ENCODE measurements at places on chromosomes 5 and 9.

DNA sequence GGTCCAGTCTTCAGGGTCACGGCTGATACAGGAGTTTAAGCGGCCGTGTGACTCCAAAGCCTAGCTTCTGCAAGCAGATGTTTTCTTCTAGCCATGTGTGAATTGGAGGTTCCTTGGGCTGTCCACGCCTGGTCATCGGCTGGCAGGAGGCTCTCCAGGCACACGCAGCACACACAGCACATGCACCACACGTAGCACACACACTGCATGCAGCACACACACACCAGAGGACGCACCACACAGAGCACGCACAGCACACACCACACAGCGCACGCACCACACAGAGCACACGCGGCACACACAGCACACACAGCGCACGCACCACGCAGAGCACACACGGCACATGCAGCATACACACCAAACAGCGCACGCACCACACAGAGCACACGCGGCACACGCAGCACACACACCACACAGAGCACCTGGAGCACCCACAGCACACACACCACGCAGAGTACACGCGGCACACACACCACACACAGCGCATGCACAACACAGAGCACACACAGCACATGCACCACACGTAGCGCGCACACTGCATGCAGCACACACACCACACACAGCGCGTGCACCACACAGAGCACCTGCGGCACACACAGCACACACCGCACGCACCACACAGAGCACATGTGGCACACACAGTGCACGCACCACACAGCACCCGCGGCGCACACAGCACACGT, 234.3 kb downstream of the FANCC start:
- DNase-seq = no peak

GRCh38 chr9:106467113-106467864, 395.7 kb upstream of the ZNF462 start:
- DNase-seq = peak; percentile 22

- DNase-seq = no peak
These were observed 92.6 kb upstream of the LMX1B start for GRCh38 chr9:126521089-126521488.

GRCh38 chr9:113221800-113222481, 597 bp downstream of the SLC31A1 start:
- peak; percentile 22 for DNase-seq

GRCh38 chr5:95843733-95844223, 21.3 kb upstream of the GLRX start:
- DNase-seq = no peak

GRCh38 chr5:10675177-10675700, 85.8 kb downstream of the DAP start:
- DNase-seq = no peak

DNA sequence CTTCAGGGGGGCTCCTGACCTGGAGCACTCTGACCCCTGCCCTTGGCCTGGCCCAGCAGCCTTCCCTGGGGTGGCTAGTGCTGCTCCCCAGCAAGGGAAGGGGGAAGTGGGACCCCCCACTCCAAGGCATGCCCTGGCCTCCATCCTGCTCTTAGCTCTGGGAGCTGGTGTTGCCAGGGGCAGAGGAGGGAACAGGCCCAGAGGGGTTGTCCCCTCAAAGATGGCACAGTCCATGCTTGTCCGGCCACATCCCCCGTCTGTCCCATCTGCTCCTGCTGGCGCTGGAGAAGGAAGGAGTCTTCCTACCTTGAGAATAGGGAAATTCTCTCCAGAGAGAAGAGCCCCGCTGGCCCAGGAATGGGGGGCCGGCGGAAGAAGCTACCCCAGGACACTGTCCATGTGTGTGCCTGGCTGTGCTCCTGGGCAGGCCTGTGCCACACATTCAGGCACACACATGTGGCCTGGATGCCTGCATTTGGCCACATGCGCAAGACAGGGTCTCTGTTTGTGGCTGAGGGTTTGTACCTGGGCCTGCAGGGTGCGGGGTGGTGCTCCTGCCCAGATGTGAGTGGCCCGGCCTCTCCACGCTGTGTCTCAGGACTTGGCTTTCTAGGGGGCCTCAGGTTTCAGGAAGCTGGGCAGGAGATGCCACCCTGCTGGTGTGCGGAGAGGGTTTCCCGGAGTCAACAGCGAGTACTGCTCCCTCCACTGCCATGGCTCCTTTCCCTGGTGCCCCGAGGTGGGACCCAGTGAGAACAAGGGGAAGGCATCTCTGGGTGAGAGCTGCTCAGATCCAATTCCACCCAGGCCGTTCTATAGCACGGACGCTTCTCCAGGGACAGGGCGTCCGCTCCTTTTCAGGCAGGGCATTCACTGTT, 247.1 kb downstream of the PBX3 start:
- no peak for DNase-seq

DNA sequence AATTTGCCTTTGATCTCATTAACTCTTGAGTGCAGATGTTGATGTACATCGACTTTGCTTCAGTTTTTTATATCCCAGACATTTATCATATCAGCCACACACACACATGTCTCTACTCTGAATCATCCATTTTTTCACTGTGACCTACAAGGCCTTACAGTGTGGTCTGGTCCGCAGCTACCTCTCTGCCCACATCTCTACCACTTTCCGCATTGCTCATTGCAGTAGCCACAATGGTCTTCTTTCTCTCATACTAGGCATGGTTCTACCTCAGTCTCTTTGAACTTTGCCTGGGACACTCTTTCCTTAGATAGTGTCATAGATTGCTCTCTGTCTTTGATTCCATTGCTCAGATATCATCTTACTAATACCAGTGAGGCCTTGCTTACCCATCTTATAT, 87.9 kb upstream of the FSD1L start:
- DNase-seq = no peak

DNA sequence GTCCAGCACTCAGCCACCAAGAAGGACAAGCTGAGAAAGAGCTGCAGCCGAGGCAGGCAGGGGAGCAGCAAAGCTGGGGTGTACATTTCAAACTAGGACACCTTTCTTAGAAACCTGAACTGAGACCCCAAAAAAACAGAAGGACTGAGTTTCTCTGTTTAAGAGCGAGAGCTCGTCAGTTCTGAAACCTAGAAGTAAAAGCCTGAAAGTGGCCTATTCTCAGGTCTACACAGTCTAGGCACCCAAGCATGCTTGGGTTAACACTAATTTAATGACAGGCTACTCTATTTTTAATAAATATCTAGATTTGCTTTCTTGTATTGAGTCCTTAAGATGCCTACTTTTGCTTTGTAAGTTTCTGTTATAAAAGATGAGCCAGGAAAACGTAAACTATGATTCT, 49.0 kb upstream of the TLE4 start:
- DNase-seq = no peak

DNA sequence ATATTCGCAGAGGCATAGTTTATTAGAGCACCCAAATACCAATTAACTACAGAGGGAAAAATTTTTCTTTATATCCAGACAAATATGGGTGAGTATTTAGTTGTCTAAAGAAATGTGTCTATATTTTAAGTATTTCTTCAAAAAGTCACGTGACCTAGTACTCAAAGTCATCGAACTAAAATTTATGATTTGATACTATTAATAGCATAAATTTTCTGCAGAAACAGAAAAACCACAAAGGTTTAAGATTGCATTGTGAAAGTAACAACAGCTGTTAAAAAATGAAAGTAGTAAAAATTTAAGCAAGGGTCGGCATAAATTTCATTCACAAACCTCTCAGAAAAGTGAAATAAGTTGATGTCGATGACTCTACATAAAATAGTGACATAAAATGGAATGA, 323.9 kb upstream of the RORB start:
- DNase-seq = no peak

DNA sequence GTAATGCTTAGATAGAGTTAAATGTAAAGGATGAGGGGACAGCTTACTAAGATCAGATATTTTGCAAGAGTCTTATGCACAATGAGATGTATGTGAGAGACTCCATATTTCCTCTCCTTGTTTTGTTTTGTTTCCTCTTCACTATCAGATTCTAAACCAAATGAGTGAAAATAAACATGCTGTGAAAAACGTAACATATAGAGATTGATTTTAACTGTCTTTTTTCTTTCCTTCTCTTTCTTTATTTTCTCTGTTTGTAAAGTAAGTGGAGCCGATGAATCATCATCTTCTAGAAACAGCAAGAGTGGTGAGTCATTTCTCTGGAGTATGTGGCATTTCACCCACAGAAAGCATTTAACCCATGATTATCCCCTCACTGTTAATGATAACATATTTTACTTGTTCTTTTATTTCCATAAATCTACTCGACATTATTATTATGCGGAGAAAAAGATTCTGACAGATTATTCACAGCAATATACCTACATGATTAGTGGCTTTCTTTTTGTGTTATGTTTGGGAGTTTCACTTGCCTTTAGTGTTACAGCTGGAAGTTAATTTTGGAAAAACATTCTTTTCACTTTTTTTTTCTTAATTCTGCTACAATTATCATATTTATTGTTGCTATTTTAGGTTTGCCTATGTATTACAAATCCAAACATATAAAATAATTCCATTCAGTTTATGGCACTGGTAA, 2.1 kb upstream of the ANXA1 start:
- DNase-seq = peak; percentile 34

DNA sequence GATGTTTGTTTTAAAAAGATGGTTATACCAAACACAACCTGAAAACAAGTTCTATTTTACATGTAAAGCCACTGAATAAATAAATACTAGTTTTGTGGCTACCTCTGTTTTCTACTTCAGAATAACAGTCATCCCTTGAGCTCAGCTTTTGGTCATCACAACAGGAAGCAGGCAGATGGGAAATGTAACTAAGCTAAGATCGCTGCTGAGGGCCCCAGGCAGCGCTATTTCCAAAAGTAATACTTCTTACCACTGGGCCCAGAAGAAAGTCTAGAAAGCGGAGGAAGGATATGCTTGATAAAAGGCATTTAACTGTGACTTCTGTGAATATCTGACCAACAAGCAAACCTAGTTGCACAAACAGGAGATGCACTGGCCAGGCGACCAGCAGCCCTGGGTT, 61.4 kb downstream of the SERINC5 start:
- no peak for DNase-seq

DNA sequence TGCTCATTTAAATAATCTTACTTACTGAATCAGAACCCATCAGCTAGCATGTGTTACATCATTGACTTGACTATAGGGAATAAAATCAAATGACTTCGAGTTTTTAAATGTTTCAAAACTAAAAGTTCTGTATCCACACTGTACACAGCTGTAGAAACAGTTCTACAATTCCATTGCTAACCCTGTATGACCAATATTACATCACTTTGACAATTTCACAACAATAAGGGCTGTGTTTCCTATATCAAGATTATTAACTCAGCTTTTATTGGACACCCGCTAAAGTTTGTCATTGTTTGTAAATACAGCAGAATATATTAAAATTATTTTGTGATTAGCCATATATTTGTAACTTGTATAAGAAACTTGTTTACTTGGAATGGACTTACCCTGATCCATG, 540.8 kb downstream of the PRELID2 start:
- no peak for DNase-seq

- DNase-seq = peak; percentile 73
These were observed 1.4 kb upstream of the COL27A1 start for GRCh38 chr9:114153761-114154599.

GRCh38 chr5:29516224-29516623, 1677.3 kb upstream of the CDH6 start:
- no peak for DNase-seq

- DNase-seq = no peak
These were observed 225.8 kb downstream of the MAT2B start for GRCh38 chr5:163731256-163731655.

GRCh38 chr5:111749303-111750026, 7.5 kb downstream of the NREP start:
- DNase-seq = no peak

DNA sequence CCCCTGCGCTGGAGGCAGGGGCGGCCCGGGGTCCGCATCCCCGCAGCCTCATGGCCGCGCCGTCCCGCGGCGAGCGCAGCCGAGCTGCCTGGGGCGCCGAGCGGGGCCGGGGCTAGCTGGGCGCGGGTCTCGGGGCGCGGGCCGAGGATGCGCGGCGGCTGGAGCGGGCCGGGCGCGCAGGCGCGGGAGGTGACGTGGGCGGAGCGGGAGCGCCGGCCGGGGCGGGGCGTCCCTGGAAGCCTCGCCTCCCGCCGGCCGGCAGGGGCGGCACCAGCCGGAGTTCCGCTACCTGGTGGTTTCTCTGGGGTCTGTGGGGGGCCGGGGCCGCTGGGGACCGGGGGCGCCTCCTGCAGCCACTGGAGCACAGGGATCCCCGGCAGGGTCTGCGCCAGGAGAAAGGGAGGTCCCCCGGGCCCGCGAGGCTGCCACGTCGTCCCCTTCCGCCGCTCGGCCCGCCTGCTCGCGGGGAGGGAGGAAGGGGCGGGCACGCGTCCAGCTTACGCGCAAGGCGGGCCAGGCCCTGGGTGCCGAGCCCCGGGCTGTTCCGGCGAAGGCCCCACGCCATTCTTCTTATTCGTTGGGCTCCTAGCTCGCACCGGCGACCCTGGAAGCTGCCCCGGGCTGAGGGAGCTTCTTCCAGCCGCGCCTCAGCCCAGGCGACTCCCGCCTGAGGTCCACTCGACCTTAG, at the start of gene LPCAT1:
Gene LPCAT1 (minus strand): TSS at position 168 of the 688 bp plus-strand sequence. CDS start 116 bp downstream, at position 52.
- DNase-seq = peak; percentile 78

- no peak for DNase-seq
These were observed 60.7 kb downstream of the ADAMTSL1 start for GRCh38 chr9:18534611-18535010.

DNA sequence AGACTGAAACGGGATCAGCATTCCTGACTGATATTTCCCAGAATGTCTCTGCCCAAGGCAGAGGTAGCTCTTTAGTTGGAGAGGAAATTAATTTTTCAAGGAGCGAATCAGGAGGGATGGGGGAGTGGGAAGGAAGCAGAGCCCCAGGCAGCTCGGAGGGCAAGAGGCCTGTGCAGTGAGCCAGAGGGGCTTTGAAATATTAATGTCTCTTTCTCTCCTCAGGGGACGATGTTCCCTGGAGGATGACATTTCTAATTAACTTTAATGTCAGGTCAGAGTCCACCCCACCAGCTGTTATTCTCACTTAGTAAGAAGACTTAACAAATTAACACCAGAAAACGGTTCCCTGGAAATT, 45.6 kb downstream of the SLC6A7 start:
- DNase-seq = no peak

DNA sequence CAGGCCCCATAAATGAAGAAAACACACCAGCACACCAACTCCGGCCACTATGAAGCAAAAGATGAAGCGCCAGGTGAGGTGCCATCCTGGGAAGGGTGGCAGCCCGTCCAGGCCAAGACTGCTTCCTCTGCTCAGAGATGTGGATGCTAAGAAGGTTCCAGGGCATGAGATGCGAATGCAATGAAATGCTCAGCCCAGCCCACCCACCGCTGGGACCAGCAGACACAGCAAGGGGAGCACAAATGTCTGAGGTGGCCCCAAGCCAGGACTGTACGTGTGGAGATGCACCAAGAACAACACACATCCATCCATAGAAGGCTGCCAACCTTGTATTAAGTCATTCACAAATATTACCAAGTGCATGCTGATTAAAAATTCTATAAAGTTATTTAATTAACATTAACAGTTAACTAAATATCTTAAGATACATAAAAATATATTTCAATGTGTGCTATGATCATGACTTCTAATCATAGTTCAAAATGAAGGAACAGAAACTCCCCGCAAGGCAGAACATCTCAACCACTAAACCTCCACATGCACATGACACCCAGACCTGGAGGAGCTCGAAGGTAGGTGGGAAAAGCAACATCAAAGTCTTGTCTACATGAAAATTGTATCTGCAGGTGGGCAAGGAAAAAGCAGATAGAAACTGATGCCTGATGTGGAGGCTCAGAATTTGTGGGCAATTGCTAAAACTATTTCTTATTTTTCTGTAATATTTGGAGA, 43.7 kb downstream of the BICD2 start:
- DNase-seq = no peak

GRCh38 chr9:93252781-93253530, 69.0 kb downstream of the WNK2 start:
- no peak for DNase-seq
